ENCODE measurements at places on chromosomes 2 and 18.

DNA sequence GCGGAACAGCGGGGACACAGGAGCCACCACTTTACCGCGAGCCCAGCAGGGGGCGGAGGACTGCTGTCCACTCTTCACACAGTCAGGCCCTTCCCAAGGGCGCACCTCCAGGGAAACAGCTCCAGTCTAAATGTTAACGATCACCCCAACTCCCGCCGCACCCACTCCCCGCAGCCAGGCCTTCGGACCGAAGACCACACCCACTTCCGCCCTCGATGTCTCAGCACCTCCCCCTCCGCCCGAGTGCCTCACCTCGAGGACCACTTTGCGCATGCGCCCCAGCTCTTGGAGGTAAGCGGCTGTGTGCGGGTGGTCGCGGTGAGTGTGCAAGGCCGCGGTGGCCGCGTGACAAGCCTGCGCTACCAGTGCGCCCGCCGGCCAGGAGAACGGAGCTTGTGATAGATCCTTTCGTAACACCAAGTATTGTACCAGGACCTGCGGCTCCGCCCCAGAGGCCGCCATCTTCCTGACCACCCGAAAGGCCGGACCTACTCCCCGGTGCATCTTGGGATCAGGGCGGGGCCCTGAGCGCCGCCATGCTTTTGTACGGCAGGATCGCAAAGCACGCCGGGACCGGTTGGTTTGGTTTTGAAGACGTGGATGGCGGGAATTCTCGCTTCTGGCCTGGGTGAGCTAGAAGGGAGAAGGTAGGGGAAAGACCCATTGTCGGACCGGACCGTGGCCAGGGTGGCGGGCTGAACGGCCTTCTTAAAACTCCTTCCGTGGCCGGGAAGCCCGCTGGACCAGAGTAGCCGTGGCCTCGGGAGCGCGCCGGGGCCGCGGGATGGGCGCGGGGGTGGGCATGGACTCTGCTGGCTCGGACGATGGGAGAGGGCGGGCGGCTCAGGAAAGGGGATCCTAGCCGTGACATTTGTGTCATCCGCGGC is at the start of the genes CENPO and PTRHD1:
Gene CENPO (plus strand): TSS at position 552 of the 887 bp plus-strand sequence. CDS start 495 bp downstream, outside the sequence.
Gene PTRHD1 (minus strand): TSS at position 518 of the 887 bp plus-strand sequence. CDS start 14 bp downstream, at position 504.
- peak; percentile 83 for DNase-seq

GRCh38 chr2:63902149-63902548 is 60.5 kb downstream of the UGP2 start:
- no peak for DNase-seq

GRCh38 chr2:122851972-122852531 is 1096.6 kb downstream of the TSN start:
- no peak for DNase-seq

DNA sequence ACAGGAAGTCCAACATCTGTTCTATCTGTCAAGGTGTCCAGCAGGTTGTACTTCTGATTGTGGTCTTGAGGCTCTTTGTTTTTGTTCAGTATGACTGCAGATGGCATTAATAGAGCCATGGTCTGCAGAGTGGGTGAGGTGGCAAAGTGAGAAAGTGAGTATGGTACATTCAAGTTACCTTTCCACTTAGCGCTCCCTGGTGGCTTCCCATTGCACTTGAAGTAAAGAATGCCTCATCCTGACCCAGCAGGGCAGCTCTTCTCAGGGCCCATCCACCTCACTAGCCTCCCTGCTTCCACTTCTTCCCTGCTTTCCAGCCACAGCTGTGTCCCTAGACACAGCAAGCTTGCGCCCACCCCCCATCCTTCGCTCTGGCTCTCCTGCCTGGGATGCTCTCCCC is 148.0 kb upstream of the ALPP start:
- no peak for DNase-seq

DNA sequence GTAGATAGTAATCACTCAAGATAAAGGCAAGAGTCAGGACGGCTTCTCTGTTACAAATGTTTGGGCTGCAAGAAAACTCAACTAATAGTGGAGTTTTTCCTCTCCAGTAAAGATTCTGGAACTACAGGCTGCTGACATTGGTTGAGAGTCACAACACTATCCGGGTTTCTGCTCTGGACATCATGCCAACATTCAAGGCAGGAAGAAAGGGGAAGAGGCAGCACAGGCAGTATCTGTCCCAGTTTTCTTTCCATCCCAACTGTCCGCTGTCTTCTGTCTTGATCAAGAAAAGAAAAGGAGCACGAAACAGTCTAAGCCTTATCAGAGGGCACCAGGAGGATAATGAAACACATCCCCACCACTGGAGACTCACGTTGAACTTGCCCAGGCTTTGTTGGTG is 132.1 kb downstream of the MAIP1 start:
- no peak for DNase-seq

DNA sequence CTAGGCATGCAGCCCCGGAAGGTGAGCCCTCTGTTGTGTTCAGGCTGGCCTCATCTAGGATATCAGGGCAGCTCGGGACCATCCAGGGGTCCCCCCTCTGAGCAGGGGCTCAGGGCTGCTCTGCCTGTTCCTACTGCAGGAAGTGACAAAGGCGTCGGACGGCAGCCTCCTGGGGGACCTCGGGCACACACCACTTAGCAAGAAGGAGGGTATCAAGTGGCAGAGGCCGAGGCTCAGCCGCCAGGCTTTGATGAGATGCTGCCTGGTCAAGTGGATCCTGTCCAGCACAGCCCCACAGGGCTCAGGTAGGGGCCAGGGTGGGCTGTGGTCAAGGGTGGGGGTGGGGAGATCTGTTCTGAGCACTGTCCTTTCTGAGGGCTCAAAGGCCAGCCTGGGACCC is 13.1 kb downstream of the KCNIP3 start:
- no peak for DNase-seq

GRCh38 chr2:100344433-100344832 is 22.1 kb upstream of the LONRF2 start:
- no peak for DNase-seq

DNA sequence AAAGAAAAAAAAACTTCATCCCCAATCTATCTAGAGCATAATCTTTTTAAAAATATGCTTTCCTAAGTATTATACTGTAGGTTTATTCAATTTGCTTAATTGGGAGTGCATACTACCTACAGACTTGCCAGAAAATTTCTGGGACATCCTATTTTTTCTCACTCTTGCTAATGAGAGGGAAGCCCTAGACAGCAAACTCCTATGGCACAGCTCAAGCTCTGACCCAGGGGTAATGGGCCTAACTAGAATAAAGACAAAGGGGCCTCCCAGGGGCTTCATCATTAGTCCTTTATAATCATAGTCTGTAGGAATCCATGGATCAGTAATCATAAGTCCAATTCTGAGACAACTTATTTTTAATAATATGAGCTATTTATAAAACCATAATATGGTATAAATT is 142.6 kb upstream of the ITGA4 start:
- no peak for DNase-seq

- no peak for DNase-seq
These were observed 41.0 kb upstream of the EPC2 start for GRCh38 chr2:148603562-148603920.

GRCh38 chr2:85811180-85812093 is 57.6 kb downstream of the ATOH8 start:
- no peak for DNase-seq

- peak; percentile 92 for DNase-seq
These were observed 17.0 kb upstream of the HPCAL1 start for GRCh38 chr2:10285556-10286198.
